ENCODE measurements at places on chromosomes 1 and 21. TPM values are rescaled to one million over a fixed set of nuclear protein-coding genes. Genes with fewer than 3 reads are reported as not detected.

The NECTIN4 gene
- total RNA-seq, result not detected

The ADAM30 gene
- total RNA-seq, result not detected

DNA sequence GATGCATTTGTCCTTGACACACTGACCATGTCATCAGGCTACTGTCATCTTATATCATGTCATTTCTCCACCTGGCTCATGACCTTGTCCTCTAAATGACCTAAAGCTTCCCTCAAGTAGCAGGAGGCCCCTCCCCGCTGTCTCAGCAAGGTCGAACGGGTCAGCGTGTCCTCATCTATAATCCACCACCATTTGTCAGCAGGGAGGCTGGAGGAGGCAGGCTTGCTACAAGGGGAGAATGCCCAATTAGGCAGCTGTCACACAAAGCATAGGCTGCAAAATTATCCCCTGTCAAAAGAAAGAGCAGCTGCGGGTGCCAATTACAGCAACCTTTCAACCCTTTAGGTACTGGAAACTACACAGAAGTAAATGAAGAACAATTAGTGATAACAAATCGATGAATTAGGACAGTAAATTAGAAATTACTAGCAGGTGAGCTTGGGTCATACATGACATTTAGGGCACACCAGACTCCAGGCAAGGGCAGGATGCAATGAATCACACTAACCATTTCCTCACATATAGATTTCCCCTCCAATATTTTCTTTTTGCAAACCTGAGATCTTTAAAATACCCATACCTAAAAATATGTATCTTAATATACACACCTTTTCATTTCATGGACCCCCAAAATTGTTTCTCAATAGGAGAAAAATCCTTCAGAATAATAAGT, 61.2 kb downstream of the NRIP1 start:
- DNase-seq, result no peak
- no peak overlapping the region for H3K4me3 ChIP-seq
- no peaks in the 10 kb centered on the region for H3K36me3 ChIP-seq
- no peak overlapping the region for H3K27ac ChIP-seq
- H3K27me3 ChIP-seq, result no peaks in the 10 kb centered on the region
- no peaks in the 10 kb centered on the region for H3K4me1 ChIP-seq

DNA sequence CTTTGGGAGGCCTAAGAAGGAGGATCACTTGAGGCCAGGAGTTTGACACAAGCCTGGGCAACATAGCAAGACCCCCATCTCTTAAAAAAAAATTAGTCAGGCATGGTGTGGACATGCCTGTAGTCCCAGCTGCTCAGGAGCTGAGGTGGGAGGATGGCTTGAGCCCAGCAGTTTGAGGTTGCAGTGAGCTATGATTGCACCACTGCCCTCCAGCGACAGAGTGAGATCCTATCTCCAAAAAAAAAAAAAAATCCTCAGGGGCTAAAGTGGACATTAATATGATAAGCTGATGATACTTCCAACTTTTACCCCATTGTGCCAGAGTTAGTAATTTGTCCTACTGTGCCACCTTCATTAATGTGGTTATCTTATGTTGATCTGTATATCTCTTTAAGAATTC, 327.8 kb upstream of the FMN2 start:
- no peaks in the 10 kb centered on the region for H3K27me3 ChIP-seq
- DNase-seq, result no peak
- no peak overlapping the region for H3K27ac ChIP-seq
- no peak overlapping the region for H3K4me3 ChIP-seq
- no peaks in the 10 kb centered on the region for H3K36me3 ChIP-seq

- H3K36me3 ChIP-seq, result peaks cover 39% of the 10 kb centered on the region
- peaks cover 35% of the 10 kb centered on the region for H3K4me1 ChIP-seq
- no peak for DNase-seq
- H3K27me3 ChIP-seq, result no peaks in the 10 kb centered on the region
- H3K27ac ChIP-seq, result no peak overlapping the region
- H3K4me3 ChIP-seq, result no peak overlapping the region
Observed at GRCh38 chr1:155929057-155929456, 5.2 kb downstream of the KHDC4 start.

GRCh38 chr21:36126208-36126565, 8.7 kb upstream of the CBR3 start:
- no peak for DNase-seq
- no peaks in the 10 kb centered on the region for H3K36me3 ChIP-seq
- peaks cover 15% of the 10 kb centered on the region for H3K4me1 ChIP-seq
- H3K27me3 ChIP-seq, result no peaks in the 10 kb centered on the region
- H3K4me3 ChIP-seq, result no peak overlapping the region

- DNase-seq, result no peak
- H3K27ac ChIP-seq, result no peak overlapping the region
- H3K4me3 ChIP-seq, result no peak overlapping the region
- no peaks in the 10 kb centered on the region for H3K27me3 ChIP-seq
Observed at GRCh38 chr1:77039739-77040138, 172.5 kb downstream of the ST6GALNAC5 start.

DNA sequence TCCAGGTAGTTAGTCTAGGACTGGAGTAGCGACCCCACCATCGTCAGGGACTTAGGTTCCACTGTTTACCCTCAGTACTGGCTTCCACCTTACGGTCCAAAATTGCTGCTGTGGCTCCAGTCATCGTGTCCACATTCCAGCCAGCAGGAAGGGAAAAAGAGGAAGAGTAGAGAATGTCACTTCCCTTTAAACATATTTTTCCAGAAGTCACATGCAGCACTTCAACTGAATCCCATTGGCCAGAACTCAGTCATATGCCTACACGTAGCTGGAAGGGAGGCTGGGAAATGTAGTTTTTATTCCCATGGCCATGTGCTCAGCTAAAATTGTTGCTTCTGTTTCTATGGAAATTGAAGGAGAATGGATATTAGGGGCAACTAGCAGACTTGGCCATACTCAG, 84.1 kb upstream of the SELENON start:
- no peak for DNase-seq
- peaks cover 46% of the 10 kb centered on the region for H3K4me1 ChIP-seq
- no peak overlapping the region for H3K4me3 ChIP-seq
- no peaks in the 10 kb centered on the region for H3K27me3 ChIP-seq
- H3K36me3 ChIP-seq, result no peaks in the 10 kb centered on the region

DNA sequence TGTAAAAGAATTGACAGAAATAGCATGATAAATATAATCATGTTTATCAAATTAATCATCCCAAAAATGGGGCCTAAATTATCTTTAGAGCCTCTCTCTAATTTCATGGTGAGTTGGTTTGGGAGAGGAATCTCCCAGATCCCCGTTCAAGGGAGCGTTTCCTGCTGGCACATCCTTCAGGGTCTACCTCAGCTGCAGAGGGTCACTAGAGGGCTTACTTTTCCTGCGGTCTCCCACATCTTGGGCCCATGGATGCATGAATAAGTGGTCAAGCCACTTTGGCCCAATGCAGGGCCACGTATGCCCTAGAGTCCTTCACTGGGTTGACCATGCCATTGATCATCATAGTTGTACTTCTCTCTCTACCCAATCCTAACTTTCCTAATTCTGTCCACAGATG, 164.1 kb downstream of the USP25 start:
- H3K27me3 ChIP-seq, result no peaks in the 10 kb centered on the region
- no peak for DNase-seq
- H3K4me3 ChIP-seq, result no peak overlapping the region
- no peaks in the 10 kb centered on the region for H3K4me1 ChIP-seq
- no peaks in the 10 kb centered on the region for H3K36me3 ChIP-seq

Data from naive thymus-derived CD4-positive, alpha-beta T cell (primary cell).